ENCODE measurements at places on chromosomes 12 and 14.

- no peak for DNase-seq
These were observed 87.5 kb downstream of the DACT1 start for GRCh38 chr14:58725226-58725625.

GRCh38 chr14:56199982-56200577, 81.9 kb downstream of the PELI2 start:
- no peak for DNase-seq

DNA sequence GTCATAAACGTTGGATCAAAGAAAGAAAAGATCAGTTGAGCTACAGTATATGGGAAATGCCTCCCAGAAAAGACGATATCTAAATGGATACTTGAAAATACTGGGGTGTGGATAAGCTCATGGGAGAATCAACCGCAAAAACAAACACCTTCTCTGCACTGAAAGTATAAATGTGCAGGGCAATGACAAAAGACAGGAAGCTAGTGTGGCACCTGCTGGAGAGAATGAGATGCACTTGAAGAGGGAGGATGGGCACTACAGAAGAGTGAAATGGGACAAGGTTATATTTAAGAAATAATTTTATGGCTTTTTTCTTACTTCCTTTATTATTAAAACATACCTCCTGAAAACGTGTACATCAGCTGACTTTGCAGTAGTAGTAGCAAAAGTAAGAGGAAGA, 153.7 kb downstream of the PRKD1 start:
- DNase-seq, result no peak

- DNase-seq, result no peak
These were observed 86.6 kb upstream of the OTX2 start for GRCh38 chr14:56896922-56897321.

DNA sequence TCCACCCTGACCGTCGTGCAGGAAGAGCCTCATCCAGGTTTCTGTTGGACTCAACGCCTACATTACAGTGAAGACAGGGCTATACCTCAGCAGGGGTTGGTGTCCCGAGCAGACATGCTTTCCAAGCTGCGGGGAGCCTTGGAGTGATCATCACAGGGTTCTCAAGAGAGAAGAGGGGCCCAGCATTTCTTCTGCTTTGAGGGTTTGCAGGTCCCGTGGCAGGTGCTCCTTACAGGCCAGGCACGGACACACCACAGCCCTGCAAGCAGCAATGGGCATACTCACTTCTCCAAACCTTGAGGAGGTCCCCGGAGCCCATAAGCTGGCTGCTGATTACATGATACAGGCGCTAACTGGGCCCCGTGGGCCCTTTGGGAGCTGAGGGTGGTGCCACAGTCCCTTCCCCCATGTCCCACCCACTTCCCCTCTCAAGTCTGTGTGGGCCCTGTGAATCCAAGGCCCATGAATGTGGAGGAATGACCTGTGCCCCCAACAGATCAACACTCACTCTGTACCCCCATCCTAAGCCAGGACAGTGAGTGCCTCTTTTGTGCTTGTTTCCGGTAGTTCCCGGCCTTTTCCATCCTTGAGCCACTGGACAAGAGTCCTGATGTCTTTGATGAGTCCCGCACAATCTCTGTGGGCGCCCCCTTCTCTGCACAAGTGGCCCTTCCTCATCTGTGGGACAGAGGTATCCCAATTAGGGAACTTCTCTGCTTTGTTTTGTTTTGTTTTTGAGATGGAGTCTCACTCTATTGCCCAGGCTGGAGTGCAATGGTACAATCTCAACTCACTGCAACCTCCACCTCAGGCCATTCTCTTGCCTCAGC, 1.1 kb downstream of the AQP2 start:
- no peak for DNase-seq

- no peak for DNase-seq
These were observed 5.8 kb upstream of the LRP10 start for GRCh38 chr14:22865424-22866405.

DNA sequence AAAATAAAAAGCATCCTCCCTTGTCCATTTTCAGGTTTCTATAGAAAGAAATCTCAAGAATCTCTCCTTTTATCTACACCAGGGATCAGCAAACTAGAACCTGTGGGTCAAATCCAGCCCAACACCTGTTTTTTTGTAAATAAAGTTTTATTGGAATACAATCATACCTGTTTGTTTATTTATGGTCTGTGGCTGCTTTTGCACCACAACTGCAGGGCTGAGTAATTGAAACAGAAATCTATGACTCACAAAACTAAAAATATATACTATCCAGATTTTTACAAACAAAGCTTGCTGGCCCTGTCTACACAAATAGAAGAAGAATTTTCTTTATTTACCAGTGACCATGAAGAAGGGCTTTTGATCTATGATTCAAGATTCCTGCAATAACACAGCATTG, 95.1 kb upstream of the COCH start:
- DNase-seq, result no peak

- no peak for DNase-seq
These were observed 2.2 kb upstream of the KCNH3 start for GRCh38 chr12:49536526-49537071.

- no peak for DNase-seq
These were observed 138.8 kb upstream of the PRMT8 start for GRCh38 chr12:3352230-3352629.

- DNase-seq, result no peak
These were observed 222.5 kb upstream of the DIO2 start for GRCh38 chr14:80433811-80434210.

All from CD4-positive, CD25-positive, alpha-beta regulatory T cell (primary cell).